A549 treated with ZK216348 at 1 μM for 4 hours (cell line): ENCODE measurements at places on chromosomes 4 and X. TPM values are rescaled to one million over a fixed set of nuclear protein-coding genes. Genes with fewer than 3 reads are reported as not detected.

Gene MAGIX
- 1.3 to 3.7 TPM (median 3.6 TPM) in 5 replicates for total RNA-seq

Gene TAF7L
- 0.11 TPM in 2 of 5 replicates, not detected in the others for total RNA-seq

Gene SORCS2
- 4.0 to 5.9 TPM (median 5.5 TPM) in 5 replicates for total RNA-seq

Gene PABPC1L2A
- not detected in 5 replicates for total RNA-seq

Gene LAP3
- total RNA-seq = 33.0 to 53.9 TPM (median 35.3 TPM) in 5 replicates

Gene GLRB
- 0.32 to 1.5 TPM (median 0.62 TPM) in 5 replicates for total RNA-seq

Gene ADH7
- total RNA-seq = not detected in 5 replicates

Gene BCLAF3
- total RNA-seq = 2.2 to 4.9 TPM (median 3.5 TPM) in 5 replicates

Gene MEPE
- total RNA-seq = not detected in 5 replicates

Gene PDZD4
- total RNA-seq = 2.9 to 4.8 TPM (median 3.6 TPM) in 5 replicates

Gene SSX2B
- total RNA-seq = not detected in 5 replicates

Gene KLHL4
- total RNA-seq = 4.3 to 5.0 TPM (median 4.9 TPM) in 5 replicates

Gene STOX2
- total RNA-seq = 1.5 to 3.9 TPM (median 2.8 TPM) in 5 replicates

Gene PKD2
- total RNA-seq = 16.6 to 25.1 TPM (median 20.8 TPM) in 5 replicates

Gene GAGE12G
- not detected in 5 replicates for total RNA-seq

Gene P2RY10
- total RNA-seq = not detected in 5 replicates

Gene EIF1AX
- total RNA-seq = 72.4 to 138 TPM (median 97.7 TPM) in 5 replicates

Gene SYTL5
- 0.16 to 0.40 TPM (median 0.31 TPM) in 5 replicates for total RNA-seq

Gene UGT2A1
- not detected in 5 replicates for total RNA-seq

Gene LDOC1
- total RNA-seq = 69.6 to 106 TPM (median 99.9 TPM) in 5 replicates

Gene TMEM150C
- total RNA-seq = 0.53 to 1.2 TPM (median 1.0 TPM) in 5 replicates

Gene NPNT
- total RNA-seq = 0.22 to 0.60 TPM (median 0.37 TPM) in 5 replicates

Gene CXCL13
- not detected in 5 replicates for total RNA-seq

Gene KLB
- 0.06 to 0.14 TPM (median 0.11 TPM) in 5 replicates for total RNA-seq

Gene FAM9B
- not detected in 5 replicates for total RNA-seq

Gene PNMA5
- not detected in 5 replicates for total RNA-seq

Gene BRS3
- not detected in 5 replicates for total RNA-seq

Gene NAP1L3
- total RNA-seq = 0.25 to 0.92 TPM (median 0.33 TPM) in 5 replicates

Gene MAGEA11
- not detected in 5 replicates for total RNA-seq

Gene SPANXN3
- total RNA-seq = not detected in 5 replicates

Gene GSPT2
- 7.2 to 10.5 TPM (median 9.2 TPM) in 5 replicates for total RNA-seq

Gene CENPVL1
- not detected in 5 replicates for total RNA-seq

Gene CENPE
- 4.0 to 8.9 TPM (median 7.3 TPM) in 5 replicates for total RNA-seq

Gene CCNQ
- 38.7 to 61.9 TPM (median 57.2 TPM) in 5 replicates for total RNA-seq

Gene L1CAM
- total RNA-seq = 18.2 to 26.1 TPM (median 21.4 TPM) in 5 replicates

Gene FAM53A
- 0.67 to 1.2 TPM (median 0.95 TPM) in 5 replicates for total RNA-seq

Gene APOOL
- total RNA-seq = 6.0 to 9.2 TPM (median 8.5 TPM) in 5 replicates

Gene TCEAL7
- not detected in 5 replicates for total RNA-seq

Gene PASD1
- total RNA-seq = not detected in 5 replicates
